Stimulated activated CD4-positive, alpha-beta T cell treated with anti-CD3 and anti-CD28 coated beads, Interleukin-15, amount 100 ng/mL, for 1 hour (primary cell): ENCODE measurements at places on chromosomes 1 and 21.

DNA sequence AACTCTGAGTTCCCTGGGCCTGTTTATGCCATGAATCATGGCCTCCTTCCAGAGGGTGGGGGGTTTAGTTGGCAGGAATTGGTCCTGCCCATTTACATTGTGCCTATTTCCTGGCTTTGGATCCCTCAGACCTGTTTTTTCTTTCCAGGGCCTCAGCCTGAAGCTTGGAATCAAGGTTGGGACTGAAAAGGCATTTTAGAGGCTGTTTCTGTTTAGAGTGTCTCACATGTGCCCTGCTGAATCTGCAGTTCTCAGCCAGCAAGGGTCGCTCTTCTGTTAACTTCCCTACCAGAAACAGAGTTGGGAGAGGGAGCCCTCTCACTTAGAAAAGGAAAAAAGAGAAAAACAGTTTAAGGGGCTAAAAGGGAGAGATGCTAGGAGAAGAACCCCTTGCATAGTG lies 191.1 kb downstream of the PTPRC start:
- DNase-seq: no peak

GRCh38 chr1:169697755-169698154 lies 13.7 kb downstream of the SELL start:
- no peak for DNase-seq

DNA sequence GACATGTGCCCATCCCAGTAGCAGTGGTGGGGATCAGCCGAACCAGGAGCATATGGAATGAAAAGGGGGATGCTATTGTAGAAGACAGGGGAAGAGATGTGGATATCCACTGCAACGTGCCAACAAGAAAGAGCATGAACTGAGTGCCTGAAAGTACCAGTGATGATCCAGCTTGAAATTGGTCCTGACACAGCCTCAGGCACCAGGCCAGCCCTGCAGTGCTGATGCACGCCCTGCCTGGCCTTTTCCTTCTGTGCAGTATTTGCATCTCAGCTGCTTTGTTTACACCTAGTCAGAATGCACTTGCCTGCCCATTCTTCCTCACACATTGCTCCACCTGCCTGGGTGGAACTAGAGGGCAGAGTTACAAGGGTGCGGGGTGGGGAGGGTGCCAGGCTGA lies 50.3 kb upstream of the ARTN start:
- DNase-seq: no peak

DNA sequence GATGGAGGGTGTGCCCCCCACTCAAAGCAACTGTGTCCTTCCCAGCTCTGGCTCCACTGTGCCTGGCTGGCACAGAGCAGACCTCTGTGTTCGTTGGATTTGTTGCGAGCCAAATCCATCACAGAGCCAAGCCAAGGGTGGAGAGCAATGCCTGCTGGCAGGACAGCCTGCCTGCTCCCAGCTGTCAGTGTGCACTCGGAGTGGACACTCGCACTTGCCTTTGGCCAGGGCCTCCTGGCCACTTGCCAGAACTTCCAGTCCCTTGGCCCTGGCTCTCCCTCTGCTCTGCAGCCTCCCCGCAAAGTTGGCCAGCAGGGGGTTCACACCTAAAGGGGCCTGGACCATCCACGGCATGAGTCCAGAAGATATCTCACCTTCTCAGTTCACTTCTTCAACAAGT lies 16.4 kb downstream of the HEYL start:
- no peak for DNase-seq
